Keratinocyte (primary cell): ENCODE measurements at places on chromosomes 12 and 14.

- DNase-seq, result no peak
Measured at GRCh38 chr12:55718015-55718414, 2.2 kb downstream of the BLOC1S1 start.

DNA sequence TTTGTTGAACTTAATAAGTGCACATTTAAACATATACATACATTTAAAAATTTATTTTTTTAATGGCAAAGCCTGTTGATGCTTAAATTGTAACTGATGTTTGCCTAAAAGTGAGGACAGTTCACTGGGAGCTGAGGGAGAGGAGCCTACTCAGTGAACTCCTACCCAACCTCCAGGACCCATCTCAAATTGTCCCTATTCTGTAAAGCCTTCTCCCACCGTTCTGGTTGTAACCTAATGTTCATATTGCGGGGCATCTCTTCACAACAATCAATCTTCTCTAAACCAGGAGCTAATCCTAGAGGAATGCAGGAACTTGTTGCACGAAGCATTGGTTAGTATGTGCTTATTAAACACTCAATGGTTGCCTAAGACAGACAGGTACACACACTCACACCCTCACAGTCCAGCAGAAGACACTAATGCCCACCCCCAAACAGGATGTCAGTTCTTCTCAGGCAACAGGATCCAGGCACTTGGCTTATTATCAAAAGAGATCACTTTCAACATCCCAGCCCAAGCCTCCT lies 1.8 kb downstream of the CLMN start:
- no peak for DNase-seq

- DNase-seq, result no peak
Measured at GRCh38 chr12:116136340-116136739, 141.2 kb downstream of the MED13L start.

DNA sequence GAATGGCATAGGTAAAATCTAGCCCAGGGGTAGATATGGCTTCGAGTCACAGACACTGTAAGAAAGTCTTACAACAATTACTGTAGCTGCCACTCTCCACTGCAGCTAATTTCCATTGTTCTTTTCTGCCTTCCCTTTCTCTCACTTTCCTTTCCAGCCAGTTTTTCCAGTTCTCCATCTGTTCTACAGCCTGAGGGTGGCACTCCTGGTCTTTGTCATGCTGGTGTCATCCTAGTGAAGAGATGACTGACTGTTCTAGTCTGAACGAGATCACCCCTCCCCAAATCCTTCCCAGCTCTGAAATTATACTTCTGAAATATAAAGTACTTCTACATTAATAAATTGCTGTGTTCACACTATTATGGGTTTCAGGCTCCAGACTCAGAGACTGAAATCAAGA lies 74.2 kb upstream of the CSRP2 start:
- DNase-seq, result no peak

- DNase-seq, result no peak
Measured at GRCh38 chr14:100549834-100550625, 37.2 kb downstream of the BEGAIN start.

GRCh38 chr14:48628870-48629269 lies 953.5 kb upstream of the MDGA2 start:
- DNase-seq, result no peak

DNA sequence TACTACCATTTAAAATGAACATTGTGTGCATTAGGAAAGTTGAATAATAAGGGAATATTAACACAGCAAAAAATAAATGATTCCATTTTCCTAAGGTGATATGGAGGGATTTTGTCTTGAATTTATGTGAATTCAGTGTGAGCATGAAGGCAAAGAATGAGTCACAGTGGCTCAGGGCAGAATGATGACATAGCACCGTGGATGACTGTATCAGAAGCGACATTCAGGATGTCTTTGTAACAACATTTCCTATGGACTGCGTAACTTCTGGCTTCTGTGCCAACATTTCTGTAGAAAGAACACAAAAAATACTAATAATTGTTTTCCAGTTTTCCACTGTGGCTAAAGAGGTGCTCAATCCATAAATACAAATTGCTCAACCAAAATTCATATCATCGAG lies 54.6 kb downstream of the TTC8 start:
- no peak for DNase-seq

DNA sequence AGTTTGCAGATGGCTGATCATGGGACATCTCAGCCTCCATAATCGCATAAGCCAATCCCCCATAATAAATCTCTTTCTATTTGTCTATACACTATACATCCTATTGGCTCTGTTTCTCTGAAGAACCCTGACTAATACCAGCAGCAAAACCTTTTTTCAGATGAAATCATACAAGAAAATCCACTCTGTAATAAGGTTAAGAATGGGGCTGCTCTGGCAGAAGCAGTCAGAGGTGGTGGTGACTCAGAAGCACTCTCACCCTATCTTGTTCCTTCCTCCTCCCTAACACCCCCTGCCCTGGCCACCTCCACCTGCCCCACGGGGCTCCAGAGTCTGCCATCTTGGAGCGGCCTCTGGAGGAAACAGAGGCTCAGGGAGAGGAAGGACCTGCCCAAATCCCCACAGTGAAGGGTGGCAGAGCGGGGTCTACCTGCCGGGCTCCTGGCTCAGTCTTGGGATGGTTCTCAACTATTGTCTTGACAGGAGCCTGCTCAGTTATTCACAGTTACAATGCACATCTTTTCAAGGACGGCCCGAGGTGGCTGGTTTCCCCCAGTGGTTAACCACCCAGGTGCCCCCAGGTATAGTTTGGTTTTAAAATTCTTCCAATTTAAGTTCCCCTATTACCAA lies 109.3 kb upstream of the EVL start:
- no peak for DNase-seq

DNA sequence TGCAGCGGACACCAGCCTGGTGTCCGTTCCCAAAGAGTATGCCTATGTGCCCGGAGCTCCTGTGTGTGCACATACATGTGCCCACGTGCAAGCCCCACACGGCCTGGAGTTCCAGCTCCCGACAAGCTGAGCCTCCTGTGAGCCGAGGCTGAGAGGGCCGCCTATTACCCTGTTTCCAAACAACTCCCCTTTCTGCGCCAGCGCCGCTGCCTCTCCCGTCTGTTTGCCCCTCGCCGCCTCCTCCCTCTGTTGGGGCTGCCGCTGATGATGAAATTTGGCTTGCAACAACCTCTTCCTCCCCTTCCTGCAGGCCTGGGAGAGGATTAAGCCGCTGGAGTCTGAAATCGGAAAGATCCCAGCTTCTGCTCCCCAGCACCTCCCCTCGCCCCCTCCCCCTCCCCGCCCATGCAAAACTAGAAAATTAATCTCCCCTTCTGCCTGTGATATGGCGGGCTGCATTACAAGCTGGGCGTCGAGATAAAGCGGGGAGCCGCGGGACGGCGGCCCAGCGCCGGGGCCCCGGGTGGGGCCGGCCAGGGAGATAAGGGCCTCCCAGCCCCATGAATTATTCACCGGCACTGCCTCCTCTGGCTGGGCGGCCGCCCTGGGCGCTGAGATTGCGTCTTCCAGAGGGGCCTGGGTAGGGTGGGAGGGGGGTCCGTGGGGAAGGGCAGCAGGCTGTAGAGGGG lies 6.8 kb upstream of the ASIC1 start:
- DNase-seq, result no peak

GRCh38 chr12:56087220-56087619 lies 7.3 kb downstream of the ERBB3 start:
- DNase-seq, result no peak

GRCh38 chr12:57816001-57816854 lies 2.3 kb downstream of the AVIL start:
- DNase-seq, result no peak

- DNase-seq, result no peak
Measured at GRCh38 chr12:68958322-68958721, 25.4 kb upstream of the CPM start.
